Neural progenitor cell (in vitro differentiated cells): ENCODE measurements at places on chromosomes 13 and 19. TPM values are rescaled to one million over a fixed set of nuclear protein-coding genes. Genes with fewer than 3 reads are reported as not detected.

DNA sequence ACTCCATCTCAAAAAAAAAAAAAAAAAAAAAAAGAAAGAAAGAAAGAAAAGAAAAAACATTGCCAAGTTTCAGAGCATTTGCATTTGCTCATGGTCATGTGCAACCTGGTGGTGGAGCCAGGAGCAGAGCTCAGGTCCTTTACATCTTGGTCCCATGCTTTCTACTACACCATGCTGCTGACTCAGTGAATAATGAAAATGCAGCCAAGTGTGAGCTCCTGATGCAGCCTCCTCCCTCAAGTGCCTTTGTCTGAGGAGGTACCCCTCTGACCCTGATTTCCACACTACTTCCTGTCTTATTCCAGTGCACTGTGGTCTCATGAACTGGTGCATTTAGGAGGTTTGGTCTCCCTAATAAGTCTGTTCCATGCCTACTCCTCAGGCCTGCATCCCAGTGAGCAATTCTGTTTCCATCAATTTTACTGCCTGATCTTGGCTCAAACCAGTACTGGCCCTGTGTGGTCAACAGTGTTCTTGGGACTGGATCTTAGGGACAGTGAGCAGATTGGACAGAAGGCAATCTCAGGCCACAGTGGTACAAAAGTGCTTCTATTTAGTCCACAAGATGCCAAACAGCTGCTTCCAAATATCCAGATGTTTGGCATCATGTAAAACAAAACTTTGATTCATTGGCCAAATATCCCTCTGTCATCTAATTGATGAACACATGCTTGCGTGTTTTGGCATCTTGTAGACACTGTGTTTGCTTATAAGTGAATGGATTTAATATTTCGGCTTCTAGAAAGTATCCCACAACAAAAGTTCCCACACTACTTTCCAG, 28.8 kb upstream of the LRCH1 start:
- no peaks in the 10 kb centered on the region for H3K4me1 ChIP-seq
- DNase-seq, result no peak
- no peak overlapping the region for H3K4me3 ChIP-seq
- no peaks in the 10 kb centered on the region for H3K27me3 ChIP-seq
- H3K36me3 ChIP-seq, result no peaks in the 10 kb centered on the region

Gene UBE2L5
- total RNA-seq, result not detected in 2 replicates

DNA sequence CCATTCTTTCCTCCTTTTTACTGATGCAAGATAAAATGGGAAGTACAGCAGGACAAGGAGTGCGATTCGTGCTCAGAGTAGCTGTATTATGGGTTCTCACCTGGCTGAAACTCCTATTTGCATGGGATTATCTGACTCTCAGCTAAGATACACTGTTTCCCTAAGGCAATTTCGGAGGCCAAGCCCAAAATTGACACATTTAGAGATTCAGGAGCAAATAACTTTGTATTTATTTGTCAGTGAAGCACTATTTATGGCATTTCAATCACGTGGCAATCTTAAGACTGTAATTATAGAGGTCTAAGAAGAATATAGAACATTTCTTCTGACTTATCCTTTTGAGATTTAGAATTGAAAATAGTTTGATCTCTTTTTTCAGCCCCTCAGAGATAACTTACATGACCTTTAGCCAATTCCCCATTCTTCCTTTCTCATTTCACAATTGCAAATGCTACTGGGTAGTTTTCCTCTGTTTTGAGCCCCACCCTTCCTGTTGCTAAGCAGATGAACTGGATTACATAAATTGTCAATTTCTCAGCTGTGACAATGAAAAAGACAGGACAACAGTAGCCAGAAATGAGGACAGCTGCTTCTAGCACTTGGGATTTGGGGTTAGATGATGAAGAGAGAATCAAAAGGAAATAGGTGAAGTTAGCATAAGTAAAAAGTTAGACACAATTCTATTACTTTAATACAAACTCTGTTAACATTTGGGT, 122.7 kb upstream of the FRY start:
- H3K27me3 ChIP-seq, result no peaks in the 10 kb centered on the region
- no peak overlapping the region for H3K27ac ChIP-seq
- no peak overlapping the region for H3K4me3 ChIP-seq
- H3K36me3 ChIP-seq, result no peaks in the 10 kb centered on the region
- peaks cover 9% of the 10 kb centered on the region for H3K4me1 ChIP-seq

DNA sequence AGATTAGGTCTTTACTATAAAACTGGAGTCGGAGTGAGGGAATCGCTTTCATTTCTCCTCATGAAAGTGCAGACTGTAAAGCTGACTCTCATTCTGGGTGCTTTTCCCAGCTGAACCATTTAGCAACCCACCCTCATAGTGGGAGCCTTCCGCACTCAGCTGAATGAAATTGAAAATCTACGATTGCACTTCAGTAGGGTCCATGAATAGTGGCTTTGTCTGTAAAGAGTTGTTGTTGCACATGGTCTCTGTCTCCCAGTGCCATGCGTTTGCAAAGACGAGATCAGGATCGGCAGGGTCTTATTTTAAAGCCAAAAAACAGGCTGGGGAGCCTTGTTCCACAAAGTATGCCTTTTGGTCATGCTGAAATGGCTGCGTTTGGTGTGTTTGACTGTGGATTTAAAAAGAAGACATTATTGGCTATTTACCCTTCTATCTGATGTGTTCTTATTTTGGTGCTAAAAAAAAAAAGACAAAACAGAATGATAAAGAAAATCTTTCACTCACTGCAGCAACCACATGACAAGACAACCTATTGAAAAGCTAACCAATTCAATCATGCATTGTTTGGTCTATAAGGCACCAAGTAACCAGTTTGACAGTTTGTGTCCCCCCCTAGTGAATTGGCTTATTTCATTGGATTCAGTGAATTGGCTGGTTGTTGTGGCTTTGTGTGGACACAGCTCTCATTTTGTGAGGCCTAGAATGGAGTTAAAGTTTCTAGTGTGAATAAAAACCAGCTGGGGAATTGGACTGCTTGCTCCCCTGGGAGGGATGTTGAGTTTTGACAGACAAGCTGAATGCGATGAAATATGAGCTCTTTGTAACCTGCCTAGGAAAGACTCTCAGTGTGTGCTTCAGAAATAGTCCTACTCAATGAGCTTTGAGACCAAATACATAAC, 65.6 kb downstream of the ARHGAP35 start:
- peak overlapping the region; percentile 8 for H3K27ac ChIP-seq
- H3K4me1 ChIP-seq, result peaks cover 17% of the 10 kb centered on the region
- H3K4me3 ChIP-seq, result no peak overlapping the region

- H3K4me3 ChIP-seq, result peak overlapping the region; percentile 98
- no peak for DNase-seq
- no peak overlapping the region for H3K27ac ChIP-seq
- peaks cover 27% of the 10 kb centered on the region for H3K4me1 ChIP-seq
- no peaks in the 10 kb centered on the region for H3K27me3 ChIP-seq
Observed at GRCh38 chr19:8004001-8004400, 1.4 kb downstream of the ELAVL1 start.

GRCh38 chr13:114257014-114257413, 22.3 kb downstream of the CDC16 start:
- H3K27ac ChIP-seq, result no peak overlapping the region
- no peaks in the 10 kb centered on the region for H3K4me1 ChIP-seq
- no peak for DNase-seq
- H3K36me3 ChIP-seq, result peaks cover 22% of the 10 kb centered on the region

DNA sequence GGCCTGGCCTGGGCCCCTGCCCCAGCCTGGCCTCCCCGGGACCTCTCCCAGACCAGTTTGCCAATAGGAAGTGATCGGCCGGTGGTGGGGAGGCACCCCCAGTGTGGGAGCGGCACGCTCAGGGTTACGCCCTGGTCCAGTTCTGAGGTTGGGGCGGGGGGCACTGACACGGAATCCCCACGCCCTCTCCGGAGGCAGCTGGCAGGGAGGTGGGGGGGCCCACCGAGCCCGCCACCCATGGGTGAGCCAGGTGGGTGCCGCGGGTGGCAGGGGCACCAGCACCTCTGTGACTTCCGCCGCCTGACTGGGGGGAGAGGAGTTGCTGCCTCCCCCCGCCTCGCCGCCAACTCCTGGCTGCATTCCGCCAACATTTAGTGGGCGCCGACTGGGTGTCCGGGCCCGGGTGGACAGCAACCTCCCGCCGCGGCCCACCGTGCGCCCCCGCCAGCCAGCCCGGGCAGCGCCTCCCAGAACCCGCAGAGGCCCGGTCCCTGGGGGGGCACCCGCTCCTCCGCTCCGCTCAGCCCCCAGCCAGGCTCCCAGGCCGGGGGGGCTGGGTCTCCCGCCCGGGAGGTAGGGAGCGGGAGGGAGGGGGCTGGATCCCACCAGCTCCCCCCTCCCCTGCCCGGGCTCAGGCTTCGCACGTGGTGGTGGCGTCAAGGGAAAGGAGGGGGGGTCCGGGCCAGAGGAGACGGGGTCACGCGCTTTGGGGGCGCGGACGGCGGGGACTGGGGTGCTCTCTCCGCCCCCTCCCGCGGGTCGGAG, 2.0 kb downstream of the ZBTB7A start:
- H3K27me3 ChIP-seq, result peaks cover 32% of the 10 kb centered on the region
- H3K27ac ChIP-seq, result no peak overlapping the region
- H3K4me3 ChIP-seq, result peak overlapping the region; percentile 96
- peaks cover 13% of the 10 kb centered on the region for H3K4me1 ChIP-seq
- DNase-seq, result peak; percentile 65

DNA sequence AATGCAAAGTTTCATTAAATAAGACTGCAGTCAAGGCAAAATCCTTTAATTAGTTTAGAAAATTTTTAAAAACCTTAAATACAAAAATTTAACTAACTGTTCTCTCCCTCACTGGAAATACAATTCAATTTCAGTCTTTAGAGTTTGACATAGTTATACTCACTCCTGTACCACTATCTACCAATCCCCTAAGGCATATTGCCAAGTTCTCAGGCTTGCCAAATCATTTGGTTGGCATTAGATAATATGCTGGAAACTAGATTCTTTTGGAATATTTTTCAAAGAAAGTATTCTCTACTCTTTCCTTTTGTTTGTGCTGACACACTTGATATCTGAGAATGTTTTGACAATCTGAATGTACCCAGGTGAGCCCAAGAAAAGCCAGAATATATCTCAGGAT, 77.2 kb downstream of the TSC22D1 start:
- no peaks in the 10 kb centered on the region for H3K4me1 ChIP-seq
- H3K27ac ChIP-seq, result no peak overlapping the region
- DNase-seq, result no peak
- peaks cover 3% of the 10 kb centered on the region for H3K36me3 ChIP-seq
- no peak overlapping the region for H3K4me3 ChIP-seq
- H3K27me3 ChIP-seq, result no peaks in the 10 kb centered on the region

- H3K4me3 ChIP-seq, result no peak overlapping the region
- H3K27ac ChIP-seq, result no peak overlapping the region
- no peaks in the 10 kb centered on the region for H3K27me3 ChIP-seq
Observed at GRCh38 chr13:30998136-30999088, 66.0 kb downstream of the TEX26 start.

GRCh38 chr13:67343777-67344176, 113.6 kb upstream of the PCDH9 start:
- H3K27me3 ChIP-seq, result no peaks in the 10 kb centered on the region
- no peak overlapping the region for H3K4me3 ChIP-seq
- H3K4me1 ChIP-seq, result no peaks in the 10 kb centered on the region
- H3K36me3 ChIP-seq, result no peaks in the 10 kb centered on the region

GRCh38 chr13:41931337-41931736, 29.6 kb downstream of the VWA8 start:
- H3K36me3 ChIP-seq, result no peaks in the 10 kb centered on the region
- H3K27ac ChIP-seq, result no peak overlapping the region
- H3K27me3 ChIP-seq, result no peaks in the 10 kb centered on the region
- no peak for DNase-seq
- H3K4me1 ChIP-seq, result no peaks in the 10 kb centered on the region

Gene TTC9B
- total RNA-seq, result not detected in 2 replicates

Gene ATP4A
- 0.12 TPM in 1 of 2 replicates, not detected in the other for total RNA-seq

DNA sequence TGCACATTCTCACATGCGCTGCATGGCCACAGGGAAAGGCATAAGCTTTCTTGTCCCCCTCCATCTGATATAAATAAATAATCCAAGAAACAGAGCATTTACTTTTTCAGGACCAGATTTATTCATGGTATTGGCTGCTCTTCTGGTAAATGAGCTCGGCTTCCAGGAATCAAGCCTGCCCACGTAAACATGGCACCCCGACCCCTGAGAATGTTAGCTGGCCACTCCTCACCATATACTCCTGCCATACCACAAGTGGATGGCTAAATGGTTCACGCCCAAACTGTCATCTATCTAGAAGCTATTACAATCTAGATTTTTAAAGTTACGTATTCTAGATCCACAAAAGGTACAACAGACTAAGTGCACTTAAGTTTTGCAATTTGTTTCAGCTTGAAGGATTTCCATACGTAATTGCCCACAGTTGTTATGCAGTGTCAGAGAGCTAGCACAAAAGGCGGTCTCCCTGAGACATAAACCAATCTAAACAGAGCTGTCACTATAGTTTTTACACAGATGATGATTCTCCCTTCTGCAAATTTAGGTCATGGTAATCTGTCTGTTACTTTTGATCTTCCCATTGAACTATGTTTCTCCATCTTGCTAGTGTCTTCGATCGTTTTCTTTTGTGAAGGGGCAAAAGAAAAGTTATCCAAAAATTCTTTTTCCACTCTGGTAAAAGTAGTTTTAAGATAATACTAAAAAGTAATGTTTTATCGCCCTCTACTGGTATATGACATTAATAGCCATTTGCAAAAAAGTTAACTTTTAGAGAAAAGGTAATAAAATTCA, 16.2 kb upstream of the FOXO1 start:
- no peak overlapping the region for H3K4me3 ChIP-seq
- H3K27me3 ChIP-seq, result no peaks in the 10 kb centered on the region
- H3K27ac ChIP-seq, result no peak overlapping the region
- no peaks in the 10 kb centered on the region for H3K36me3 ChIP-seq

GRCh38 chr13:20058476-20058875, 99.9 kb downstream of the ZMYM2 start:
- no peak for DNase-seq
- H3K36me3 ChIP-seq, result peaks cover 39% of the 10 kb centered on the region
- no peaks in the 10 kb centered on the region for H3K27me3 ChIP-seq
- H3K4me1 ChIP-seq, result no peaks in the 10 kb centered on the region

- H3K36me3 ChIP-seq, result no peaks in the 10 kb centered on the region
- peaks cover 13% of the 10 kb centered on the region for H3K4me1 ChIP-seq
- H3K4me3 ChIP-seq, result no peak overlapping the region
- DNase-seq, result no peak
- no peak overlapping the region for H3K27ac ChIP-seq
Observed at GRCh38 chr13:56019606-56020005, 1121.1 kb upstream of the PRR20A start.

Gene SRRM5
- total RNA-seq, result 0.25 TPM in 1 of 2 replicates, not detected in the other

Gene KLK12
- total RNA-seq, result not detected in 2 replicates

GRCh38 chr19:30178721-30179402, 193.3 kb upstream of the ZNF536 start:
- no peak for DNase-seq
- H3K4me1 ChIP-seq, result peaks cover 4% of the 10 kb centered on the region
- H3K36me3 ChIP-seq, result peaks cover 10% of the 10 kb centered on the region
- H3K27me3 ChIP-seq, result no peaks in the 10 kb centered on the region
- H3K4me3 ChIP-seq, result no peak overlapping the region

GRCh38 chr13:39998166-39998565, 342.7 kb downstream of the COG6 start:
- H3K4me1 ChIP-seq, result peaks cover 3% of the 10 kb centered on the region
- H3K27me3 ChIP-seq, result no peaks in the 10 kb centered on the region
- no peaks in the 10 kb centered on the region for H3K36me3 ChIP-seq
- no peak overlapping the region for H3K4me3 ChIP-seq
- DNase-seq, result peak; percentile 8
- H3K27ac ChIP-seq, result no peak overlapping the region

- H3K36me3 ChIP-seq, result no peaks in the 10 kb centered on the region
- no peak for DNase-seq
- no peak overlapping the region for H3K4me3 ChIP-seq
- peaks cover 7% of the 10 kb centered on the region for H3K4me1 ChIP-seq
- H3K27me3 ChIP-seq, result no peaks in the 10 kb centered on the region
Observed at GRCh38 chr13:73195091-73195490, 136.3 kb downstream of the KLF5 start.

- H3K4me1 ChIP-seq, result peaks cover 27% of the 10 kb centered on the region
- no peak overlapping the region for H3K4me3 ChIP-seq
- peak; percentile 55 for DNase-seq
- no peaks in the 10 kb centered on the region for H3K36me3 ChIP-seq
Observed at GRCh38 chr13:45879666-45880065, 28.1 kb upstream of the SIAH3 start.
